Epithelial cell of umbilical artery (primary cell): ENCODE measurements at places on chromosomes 2 and 18. TPM values are rescaled to one million over a fixed set of nuclear protein-coding genes. Genes with fewer than 3 reads are reported as not detected.

Gene SGPP2
- total RNA-seq = not detected in 2 replicates

Gene ZSCAN30
- 9.4 and 13.2 TPM in 2 replicates for total RNA-seq

Gene RAB6C
- total RNA-seq = not detected in 2 replicates

Gene C1GALT1C1L
- 0.97 TPM in 1 of 2 replicates, not detected in the other for total RNA-seq

Gene TMEM182
- total RNA-seq = under 0.01 and 0.61 TPM in 2 replicates

Gene ATP8B1
- total RNA-seq = 58.8 and 78.7 TPM in 2 replicates
